ENCODE measurements at places on chromosomes 13 and 19. TPM values are rescaled to one million over a fixed set of nuclear protein-coding genes. Genes with fewer than 3 reads are reported as not detected.

DNA sequence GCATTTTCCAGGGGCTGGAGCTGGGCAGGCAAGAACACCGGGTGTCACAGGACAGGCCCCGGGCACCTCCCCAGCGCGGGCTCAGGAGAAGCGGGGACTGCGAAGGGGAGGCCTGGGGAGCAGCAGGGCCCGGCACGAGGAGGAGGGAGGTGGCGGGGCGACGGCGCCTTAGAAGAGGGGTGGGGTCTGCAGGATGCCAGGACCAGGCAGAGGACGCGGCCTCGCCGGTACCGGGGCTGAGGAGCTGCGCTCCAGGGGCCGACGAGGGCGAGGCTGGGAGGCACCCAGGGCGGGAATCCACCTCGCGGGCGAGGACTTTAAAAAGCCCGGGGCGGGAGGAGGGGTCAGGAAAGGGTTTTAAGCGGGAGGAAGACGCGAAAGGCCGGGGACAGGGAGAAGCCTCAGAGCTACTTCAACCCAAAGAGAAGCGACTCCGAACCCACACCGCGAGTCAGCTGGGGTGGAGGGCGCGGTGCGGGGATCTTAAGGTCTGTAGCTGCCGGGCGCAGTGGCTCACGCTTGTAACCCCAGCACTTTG, 665 bp downstream of the ZNF347 start:
- DNase-seq, result peak; percentile 12

DNA sequence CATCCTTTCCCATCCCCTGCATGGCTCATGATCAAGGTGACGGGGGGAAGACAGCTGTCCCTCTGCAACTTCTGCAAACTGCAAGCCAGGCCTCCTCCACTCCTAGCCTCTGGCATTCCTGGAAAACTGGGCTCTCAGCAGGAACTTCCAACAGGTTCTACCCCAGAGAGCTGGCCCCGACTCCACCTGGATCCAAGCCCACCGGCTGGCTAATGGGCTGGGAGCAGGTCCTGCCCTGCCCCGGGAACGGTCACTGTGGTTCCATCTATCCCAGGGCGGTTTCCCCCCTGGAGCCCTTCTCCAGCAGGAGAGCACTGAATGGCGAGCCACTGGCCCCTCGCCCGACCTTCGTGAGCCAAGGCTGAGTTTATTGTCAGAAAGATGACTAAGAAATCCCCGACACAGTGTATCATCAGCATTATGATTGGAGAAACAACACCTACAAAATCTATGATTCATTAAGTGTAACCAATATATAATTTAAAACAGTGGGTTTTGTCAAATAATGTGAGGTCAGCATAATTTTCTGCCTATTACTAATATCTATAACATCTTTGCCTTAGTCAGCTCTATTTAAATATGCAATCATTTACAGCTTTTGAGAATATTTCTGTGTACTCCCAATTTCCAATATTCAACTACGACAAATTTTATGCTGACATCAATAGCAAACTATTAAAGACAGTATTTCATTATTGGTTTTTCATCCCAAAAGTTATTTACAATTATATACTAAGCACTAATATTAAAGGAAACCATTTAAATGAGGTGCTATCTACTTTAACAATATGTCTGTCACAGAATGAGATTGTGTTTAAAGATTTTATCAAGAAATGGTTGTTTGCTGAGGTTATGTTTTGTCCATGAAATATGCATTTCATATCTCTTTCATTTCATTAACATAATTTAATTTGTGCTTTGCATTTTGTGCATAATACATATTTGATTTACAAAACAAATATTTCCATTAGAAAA, 133.0 kb downstream of the URI1 start:
- no peak for DNase-seq

- DNase-seq, result peak; percentile 4
Observed at GRCh38 chr13:87356314-87356713, 314.9 kb upstream of the SLITRK5 start.

GRCh38 chr19:41307954-41308449, 2.0 kb upstream of the CCDC97 start:
- DNase-seq, result no peak

- DNase-seq, result peak; percentile 92
Observed at GRCh38 chr19:18000915-18001776, 6.8 kb upstream of the ARRDC2 start.

DNA sequence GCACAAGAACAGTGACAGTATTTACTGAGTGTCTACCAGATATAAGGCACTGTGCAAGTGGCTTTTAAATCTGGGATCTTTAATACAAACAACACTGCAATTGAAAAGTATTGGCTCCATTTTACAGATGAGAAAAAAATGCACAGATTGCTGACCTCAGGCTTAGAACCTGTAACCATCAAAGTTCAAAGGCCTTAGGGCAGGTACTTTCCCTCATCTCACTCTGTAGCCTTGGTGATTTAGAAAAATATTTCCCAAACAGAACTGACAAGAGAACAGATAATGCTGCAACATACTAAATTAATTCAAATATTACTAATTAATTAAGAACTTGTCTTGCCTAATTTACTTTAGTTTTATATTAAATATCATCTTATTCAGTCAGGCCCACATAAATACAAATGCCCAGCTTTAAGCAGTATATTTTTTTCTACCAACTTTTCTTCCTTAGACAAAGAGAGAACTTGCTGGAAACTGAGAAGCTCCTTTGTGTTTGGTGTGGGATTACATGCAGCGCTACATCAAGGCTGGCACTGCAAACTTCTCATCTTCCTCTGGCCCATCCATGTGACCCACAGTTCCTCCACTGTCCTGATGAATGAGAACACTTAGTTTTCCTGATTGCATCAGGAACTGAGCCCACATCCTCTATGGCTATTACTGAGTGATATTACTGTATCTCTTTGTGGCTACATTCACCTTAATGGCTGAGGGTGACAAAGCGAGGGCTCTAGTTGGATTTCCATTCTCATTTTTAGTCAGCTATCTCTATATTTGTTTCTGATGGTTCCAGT, 302.1 kb downstream of the ENOX1 start:
- DNase-seq, result no peak

DNA sequence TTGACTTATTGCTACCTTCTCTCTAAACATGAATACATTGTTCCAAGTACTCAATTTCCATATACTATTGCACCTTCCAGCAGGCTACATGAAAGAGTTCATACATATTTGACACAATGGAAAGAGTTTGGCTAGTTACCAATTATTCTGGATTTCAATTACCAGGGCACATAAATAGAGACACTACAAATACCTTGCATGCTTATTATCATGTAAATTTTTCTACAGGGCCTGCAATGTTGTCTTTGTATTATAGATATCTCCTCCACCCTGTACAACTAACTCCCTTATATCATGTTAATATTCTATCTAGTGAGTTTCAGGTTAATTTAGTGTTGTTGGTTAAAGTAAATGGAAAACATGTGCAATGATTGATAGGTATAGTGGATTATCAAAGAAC, 540.7 kb upstream of the SLITRK5 start:
- no peak for DNase-seq

DNA sequence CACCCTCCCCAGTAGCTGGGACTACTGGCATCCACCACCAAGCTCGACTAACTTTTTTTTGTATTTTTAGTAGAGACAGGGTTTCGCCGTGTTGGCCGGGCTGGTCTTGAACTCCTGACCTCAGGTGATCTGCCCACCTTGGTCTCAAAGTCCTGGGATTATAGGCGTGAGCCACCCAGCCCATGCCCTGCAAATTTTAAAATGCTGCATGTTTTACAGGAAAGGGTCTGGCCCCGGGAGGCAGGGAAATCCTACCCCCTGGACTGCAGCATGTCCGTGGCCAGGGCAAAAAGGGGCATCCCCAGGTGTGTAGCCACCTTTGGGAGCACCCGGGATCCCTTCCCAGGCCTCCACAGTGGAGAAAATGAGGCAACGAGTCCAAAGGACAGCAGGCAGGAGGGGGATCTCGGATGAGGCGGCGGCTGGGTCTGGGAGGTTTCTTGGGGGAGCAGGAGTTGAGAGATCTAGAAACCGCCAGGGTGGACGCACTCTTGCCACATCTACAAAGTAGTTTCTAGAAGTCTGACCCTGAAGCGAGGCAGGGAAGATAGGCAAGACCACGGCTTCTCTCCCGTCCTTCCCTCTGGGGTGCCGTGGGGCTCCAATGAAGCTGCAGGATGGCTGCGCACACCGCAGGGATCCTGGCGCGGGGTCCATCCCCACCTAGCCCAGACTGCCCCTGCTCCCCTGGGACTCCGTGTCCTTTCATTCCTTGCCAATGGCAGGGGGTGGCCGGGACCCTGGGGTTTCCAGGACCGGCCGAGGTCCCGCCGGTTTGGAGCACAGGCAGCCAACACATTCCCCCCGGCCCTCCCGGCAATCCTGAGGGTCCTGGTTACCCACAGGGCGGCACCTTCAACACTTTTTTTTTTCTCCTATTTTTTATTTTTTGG, 21.3 kb upstream of the ZBTB7A start:
- DNase-seq, result no peak

DNA sequence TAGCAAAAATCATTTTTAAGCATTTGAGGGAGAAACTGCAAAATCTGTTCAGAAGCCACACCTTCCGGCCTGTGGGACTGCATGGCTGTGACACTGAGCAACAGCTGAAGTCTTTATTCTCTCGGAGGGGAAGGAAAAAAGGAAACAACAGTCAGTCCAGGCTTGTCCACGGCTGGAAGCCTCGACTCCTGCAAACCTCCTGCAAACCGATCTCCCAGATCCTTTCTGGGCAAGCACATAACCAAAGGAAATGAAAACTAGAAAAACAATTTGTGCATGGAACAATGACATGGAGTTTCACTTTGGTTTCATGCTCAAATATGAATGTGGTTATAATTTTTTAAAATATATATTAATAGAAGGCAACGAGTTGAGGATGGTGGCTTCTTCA, 1.0 kb downstream of the COL4A1 start:
- DNase-seq, result peak; percentile 33

TMEM150B gene
- not detected for total RNA-seq

All from A673 (cell line).